ENCODE measurements at places on chromosomes 4 and X.

- DNase-seq, result no peak
Measured at GRCh38 chr4:126794363-126794762, 838.4 kb upstream of the INTU start.

DNA sequence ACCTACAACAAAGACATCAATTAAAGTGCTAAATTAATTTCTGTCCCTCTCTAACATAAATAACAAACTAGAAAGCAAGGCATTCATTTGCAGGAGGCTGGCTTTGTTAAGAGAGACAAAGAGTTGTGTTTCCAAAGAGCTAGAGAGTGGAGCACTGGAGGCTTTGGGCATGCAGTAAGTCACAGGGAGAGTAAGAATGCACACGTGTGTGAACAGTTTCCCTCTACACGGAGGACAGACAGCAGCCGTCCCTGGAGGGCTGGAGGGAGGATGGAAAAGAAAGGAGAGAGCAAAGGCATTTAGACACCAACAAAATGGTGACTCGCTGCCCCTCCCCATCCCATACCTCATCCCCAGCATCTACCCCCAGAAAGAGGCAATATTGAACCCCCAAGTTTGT is 20.4 kb upstream of the DCHS2 start:
- no peak for DNase-seq

GRCh38 chrX:119516157-119516702 is 48.0 kb downstream of the SLC25A5 start:
- peak; percentile 18 for DNase-seq

DNA sequence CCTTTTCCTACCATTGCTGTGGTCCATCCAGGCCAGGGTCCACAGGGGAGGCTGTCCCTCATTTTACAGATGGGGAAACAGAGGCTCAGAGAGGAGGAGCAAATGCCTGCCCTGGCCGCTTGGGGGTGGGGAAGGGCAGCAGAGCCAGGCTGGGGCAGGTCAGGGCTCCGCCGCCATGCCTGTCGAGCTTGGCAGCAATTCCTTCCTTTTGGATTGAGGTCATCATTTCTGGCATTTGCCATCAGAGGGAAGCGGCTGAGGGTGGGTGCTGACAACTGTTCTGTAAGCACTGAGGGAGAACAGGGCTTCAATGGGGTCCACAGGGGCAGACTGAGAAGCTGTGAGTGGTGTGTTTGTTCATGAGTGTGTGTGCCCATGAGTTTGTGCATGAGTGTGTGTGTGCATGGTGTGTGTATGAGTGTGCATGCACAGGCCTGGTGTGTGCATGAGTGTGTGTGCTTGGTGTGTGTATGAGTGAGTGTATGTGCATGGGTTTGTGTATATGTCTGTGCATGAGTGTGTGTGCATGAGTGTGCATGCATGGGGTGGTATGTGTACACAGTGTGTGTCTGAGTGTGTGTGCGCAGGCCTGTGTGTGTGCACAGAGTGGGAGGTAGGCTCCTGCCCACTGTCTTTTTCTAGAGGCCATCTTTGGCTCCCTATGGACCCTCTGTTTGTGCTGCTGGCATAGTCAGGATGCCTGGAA is 115.2 kb downstream of the SORCS2 start:
- no peak for DNase-seq

DNA sequence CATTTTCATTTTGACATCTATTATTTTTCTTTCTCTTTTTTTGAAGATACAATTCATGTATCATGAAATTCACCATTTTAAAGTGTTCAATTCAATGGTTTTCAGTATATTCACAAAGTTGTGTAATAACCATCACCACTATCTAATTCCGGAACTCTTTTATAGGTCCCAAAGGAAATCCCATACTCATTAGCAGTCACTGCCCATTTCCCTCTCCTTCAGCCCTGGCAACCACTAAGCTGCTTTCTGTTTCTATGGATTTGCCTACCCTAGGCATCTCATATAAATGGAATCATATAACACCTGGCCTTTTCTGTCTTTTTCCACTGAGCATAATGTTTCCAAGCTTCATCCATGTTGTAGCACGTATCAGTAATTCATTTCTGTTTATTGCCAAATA is 3.2 kb upstream of the FGF2 start:
- no peak for DNase-seq

DNA sequence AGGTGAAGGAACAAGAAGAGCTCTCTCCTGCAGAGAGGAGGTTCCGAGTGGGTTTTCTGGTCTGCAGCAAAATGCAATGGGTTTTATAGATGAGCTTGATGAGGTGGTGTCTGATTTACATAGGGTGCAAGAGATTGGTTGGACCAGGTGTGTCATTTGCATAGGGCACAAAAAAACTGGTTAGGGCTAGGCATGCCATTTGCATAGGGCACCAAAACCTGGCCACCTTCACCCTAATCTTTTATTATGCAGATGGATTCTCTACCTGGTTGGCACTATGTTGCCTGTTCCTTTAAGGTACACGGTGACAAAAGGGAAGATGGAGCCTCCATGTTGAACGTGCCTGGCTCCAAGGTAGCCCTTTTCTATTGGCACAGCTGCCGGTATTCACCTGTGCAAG is 94.5 kb upstream of the PRKX start:
- no peak for DNase-seq

DNA sequence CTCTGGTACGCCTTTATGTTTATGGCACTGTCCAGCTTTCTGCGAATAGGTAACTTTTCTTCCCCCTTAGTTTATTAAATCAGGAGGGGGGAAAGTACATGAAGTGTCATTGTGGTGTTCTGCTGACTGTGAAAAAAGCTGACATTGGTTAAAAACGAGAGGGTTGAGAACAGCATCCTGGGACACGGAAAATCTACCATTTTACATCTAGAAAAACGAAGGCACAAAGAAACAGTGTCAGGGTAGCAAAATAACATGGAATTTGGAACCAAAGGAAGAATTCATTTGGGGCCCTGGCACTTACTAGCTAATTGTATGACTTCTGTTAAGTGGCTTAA is 1.2 kb upstream of the AMOT start:
- no peak for DNase-seq

- DNase-seq, result no peak
Measured at GRCh38 chr4:1900087-1900433, 28.9 kb downstream of the NSD2 start.

- no peak for DNase-seq
Measured at GRCh38 chr4:6527259-6527658, 47.7 kb upstream of the MAN2B2 start.

GRCh38 chrX:49246541-49246940 is 11.3 kb downstream of the CCDC22 start:
- DNase-seq, result no peak

- DNase-seq, result no peak
Measured at GRCh38 chr4:8001564-8002355, 62.1 kb upstream of the AFAP1 start.

DNA sequence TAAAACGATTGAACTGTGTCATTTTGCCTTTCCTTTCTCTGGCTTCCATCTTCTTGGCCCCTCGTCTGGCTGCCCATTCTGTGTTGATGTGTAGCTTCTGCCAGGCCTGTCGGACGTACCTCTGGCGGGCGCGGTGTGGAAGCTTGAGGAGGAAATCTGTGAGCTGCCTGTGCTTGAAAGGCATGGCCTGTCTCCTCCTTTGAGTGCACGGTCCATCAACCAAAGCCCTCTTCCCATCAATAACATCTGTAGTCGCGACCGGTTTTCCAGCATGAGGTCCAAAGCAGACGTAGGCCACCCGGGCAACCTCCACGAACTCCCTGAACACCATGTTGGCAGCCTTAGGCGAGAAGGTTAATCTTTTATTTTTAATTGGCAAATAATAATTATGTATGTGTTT is 202.7 kb downstream of the CRLF2 start:
- DNase-seq, result no peak

GRCh38 chr4:76657443-76657842 is 222.4 kb downstream of the SHROOM3 start:
- DNase-seq, result no peak

DNA sequence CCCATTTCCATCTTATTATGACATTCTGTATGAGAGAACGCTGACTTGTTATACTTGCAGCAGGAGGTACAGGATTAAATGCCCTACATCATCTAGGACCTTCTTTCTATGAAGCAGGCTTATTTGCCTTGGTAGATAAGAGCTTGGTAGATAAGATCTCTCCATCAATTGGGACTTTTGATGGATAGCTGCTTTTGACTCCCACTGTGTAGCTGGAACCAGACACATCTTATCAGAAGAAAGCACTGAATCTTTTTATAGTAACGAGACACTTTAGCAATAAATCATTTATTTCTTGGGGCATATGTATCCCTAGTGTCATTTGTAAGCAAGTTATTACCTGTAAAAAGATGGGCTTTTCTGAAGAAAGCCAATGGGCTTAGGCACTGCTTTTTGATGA is 613.9 kb downstream of the TECRL start:
- DNase-seq, result no peak

GRCh38 chr4:70190579-70190978 is 4.9 kb upstream of the ODAM start:
- no peak for DNase-seq

DNA sequence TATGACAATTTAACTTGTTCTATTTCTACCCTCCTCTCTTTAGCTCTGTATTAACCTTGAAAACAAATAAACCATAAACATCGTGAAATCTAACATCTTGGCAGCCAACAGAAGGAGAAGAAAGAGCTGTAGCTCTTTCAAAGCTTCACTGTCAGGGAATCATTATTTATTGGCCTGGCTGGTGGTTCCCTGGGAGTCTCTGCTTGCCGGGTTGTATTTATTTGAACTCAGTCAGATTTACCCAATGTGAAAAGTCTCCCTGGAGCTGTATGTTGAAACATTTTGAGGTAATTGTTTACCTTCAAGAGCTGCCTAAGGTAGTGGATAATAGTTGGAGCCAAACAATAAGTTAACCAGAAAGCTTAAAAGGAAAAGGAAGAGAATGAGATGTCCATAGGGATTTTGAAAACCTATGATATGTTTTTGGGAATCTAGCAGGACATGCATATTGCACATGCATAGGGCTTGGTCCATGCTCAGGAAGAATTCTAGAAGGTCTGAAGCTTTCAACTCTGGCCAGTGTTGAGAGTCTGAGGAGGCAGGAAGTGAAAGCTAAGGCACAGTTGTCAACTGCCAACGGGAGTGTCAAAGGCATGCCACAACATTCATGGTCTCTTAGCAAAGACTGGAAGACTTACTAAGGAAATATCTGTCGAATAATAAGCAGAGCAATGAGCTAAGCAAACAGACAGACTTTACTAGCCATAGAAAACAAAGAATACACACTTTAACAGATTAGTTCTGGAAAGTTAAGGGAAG is 621.6 kb downstream of the PCDH7 start:
- DNase-seq, result no peak

DNA sequence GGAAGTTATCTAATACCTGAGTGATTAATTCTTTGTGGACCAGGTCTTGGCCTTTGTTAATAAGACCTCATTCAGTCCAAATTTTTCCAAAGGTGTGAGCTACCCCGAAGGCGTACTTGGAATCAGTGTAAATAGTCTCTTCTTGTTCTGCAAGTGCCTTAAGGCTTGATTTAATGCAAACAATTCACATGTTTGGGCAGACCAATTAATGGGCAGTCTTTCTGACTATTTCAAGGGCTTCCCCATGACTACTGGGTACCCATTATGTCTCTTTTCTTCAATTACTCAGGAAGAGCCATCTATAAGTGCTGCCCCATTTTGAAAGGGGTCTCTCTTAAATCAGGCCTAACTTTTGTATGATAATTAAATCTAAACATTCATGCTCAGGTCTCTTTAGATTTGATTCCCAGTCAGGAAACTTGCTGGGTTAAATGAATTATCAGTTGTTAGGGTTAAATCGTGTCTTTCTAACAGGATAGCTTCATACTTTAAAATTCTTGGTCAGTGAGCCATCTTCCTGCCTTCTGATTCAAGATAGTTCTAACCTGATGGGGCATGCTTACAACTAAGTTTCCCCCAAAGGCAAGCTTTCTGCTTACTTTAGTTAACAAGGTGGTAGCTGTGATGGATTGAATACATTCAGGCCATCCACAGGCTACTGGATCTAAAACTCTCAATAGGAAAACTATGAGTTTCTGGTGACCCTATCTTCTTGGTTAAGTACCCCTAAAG is 179.6 kb downstream of the CCNG2 start:
- DNase-seq, result no peak

DNA sequence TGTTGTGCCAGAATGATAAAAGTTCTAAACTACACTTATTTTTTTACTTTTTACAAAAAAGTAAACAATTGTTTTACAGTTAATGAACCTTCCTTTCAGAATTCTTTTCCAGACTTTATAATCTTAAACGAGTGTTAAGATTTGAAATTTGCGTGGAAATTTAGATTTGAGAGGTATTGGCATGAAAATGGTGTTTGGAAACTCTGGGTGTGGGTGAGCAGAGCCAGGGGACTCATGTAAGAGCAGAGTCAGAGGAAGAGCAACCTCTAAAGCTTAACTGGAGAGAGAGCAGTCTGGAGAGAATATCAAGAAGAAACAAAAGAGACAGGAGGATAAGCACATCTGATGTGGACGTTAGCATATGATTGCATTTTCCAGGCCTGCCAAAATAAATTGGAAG is 48.2 kb downstream of the MMRN1 start:
- no peak for DNase-seq

DNA sequence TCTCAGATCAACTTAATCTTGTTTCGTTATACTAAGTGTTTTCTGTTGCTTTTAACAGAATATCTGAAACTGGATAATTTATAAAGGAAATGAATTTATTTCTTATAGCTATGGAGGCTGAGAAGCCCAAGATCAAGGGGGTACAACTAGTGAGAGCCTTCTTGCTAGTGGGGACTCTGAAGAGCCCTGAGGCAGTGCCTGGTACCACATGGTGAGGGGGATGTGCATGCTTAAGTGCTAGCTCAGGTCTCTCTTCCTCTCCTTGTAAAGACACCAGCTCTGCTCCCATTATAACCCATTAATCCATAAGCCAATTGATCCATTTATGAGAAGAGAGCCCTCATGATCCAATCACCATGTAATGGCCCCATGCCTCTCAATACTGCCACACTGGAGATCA is 17.9 kb downstream of the COX18 start:
- DNase-seq, result no peak

GRCh38 chr4:85722807-85723206 is 247.9 kb downstream of the ARHGAP24 start:
- no peak for DNase-seq

GRCh38 chr4:36870121-36870520 is 374.4 kb upstream of the NWD2 start:
- DNase-seq, result no peak

DNA sequence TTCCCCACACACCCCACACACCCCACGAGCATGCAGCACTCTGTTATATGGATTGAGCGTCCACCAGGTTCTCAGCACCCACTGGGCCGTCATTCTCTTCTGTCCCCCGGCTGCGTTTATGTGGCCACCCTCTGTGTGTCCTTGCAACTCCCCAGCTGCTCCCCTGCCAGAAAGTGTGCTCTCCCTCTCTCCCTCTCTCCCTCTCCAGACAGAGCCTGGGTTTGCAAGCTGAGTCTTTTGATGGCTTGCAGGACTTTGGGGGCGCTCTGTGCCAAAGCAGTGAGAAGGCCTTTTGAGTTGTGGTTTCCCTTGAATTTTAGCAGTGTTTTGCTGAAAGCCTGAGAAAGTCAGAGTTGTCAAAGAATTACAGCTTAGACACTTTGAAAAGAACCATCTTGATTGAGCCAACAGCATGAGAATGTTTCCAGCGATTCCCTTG is 173.5 kb downstream of the DCLK2 start:
- DNase-seq, result no peak

- no peak for DNase-seq
Measured at GRCh38 chrX:86014421-86014820, 32.9 kb downstream of the CHM start.

GRCh38 chr4:85784947-85785346 is 310.0 kb downstream of the ARHGAP24 start:
- no peak for DNase-seq
